ENCODE measurements at places on chromosomes 7 and 10.

- no peak for DNase-seq
These were observed 647.6 kb downstream of the TNS3 start for GRCh38 chr7:46934198-46934825.

DNA sequence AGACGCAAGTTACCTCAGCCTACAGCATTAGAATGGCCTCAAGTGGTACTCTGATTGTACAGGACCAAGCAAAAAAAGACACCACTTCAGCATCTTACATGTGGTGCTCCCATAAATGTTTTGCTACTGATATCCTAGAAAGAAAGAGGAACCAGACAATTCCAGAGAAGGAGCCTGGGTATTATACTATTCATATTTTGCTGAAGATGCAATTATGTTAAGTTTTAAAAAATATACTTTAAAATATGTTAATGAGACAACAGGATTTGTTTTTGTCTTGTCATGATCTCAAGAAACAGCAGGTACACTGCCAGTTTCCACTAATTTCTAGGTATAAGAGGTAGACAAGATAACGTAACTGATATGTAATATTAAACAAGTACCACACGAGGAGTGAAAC, 92.6 kb downstream of the JMJD1C start:
- DNase-seq, result no peak

GRCh38 chr10:98134117-98134430, 383 bp upstream of the R3HCC1L start:
- DNase-seq, result no peak

DNA sequence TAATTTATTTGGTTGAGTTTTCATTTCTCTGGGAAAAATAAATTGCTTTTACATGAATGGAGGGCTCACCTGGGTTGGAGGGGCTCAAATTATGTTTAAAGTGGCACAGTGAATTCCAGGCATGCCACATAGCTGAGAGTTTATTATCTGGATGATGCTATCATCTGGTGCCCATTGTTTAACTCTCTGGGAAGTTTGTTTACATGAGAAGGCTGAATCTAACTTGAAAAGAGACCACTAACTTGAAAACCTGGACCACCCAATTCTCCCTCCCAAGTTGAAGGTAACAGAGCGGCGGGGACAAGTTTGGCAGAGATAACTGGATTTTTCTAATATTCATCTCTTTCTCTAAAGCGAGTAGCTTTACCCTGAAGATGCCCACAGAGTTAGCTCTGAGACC, 321.5 kb upstream of the GHITM start:
- DNase-seq, result peak; percentile 1

DNA sequence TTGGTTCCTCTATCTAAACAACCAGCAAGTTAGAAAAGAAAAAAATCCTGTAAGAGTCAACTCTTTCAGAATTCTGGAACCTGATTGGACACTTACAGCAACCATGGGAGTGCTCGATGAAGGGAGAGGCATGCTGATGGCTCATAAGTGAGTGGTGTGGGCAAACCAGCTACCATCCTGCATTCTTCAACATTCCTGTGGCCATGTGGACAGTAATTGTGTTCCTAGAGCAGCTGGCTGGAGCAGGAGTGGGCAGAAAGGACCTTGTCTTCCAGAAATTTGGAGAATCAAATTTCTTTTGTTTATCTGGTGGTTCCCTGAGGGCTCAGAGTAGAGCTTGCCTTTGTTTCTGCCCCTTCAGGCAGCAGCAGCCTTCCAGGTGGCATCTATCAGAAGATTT, 22.5 kb upstream of the MYL7 start:
- no peak for DNase-seq

DNA sequence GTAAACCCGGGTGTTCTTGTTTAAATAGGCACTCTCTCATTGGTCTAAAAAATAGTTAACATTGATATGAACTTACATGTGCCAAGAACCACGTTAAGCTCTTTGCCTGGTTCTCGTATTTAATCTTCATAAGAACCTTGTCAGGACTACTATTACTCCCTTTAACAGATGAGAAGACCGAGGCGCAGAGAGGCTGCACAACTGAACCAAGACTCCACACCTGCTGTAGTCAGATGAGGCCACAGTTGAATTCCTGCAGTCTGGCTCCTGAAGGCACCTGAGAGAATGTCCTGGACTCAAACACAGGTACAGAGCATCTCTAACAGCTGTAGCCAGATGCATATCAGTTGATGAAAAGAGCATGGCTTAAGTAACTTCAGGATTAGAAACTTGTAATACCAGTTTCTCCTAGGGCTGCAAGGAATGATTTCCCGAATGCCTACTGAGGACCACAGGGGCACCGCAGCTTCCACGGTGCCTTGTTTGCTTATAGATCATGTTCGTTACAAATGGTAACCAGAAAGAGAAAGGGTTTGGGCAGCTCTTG, 9.5 kb downstream of the DDC start:
- DNase-seq, result no peak

DNA sequence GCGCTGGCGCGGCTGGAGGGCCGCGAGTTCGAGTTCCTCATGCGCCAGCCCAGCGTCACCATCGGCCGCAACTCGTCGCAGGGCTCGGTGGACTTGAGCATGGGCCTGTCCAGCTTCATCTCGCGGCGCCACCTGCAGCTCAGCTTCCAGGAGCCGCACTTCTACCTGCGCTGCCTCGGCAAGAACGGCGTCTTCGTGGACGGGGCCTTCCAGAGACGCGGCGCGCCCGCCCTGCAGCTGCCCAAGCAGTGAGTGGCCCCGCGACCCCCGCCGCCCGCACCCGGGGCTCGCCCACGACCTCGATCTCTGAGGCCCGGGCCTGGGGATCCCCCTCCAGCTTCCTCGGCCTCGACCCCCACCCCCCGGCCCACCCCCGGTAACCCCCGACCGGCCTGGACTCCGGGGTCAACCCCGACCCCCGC, 537 bp downstream of the FOXK1 start:
- peak; percentile 50 for DNase-seq

- no peak for DNase-seq
These were observed 238.2 kb upstream of the NEBL start for GRCh38 chr10:21135023-21135931.

GRCh38 chr10:86295351-86295750, 71.2 kb downstream of the GRID1 start:
- no peak for DNase-seq

DNA sequence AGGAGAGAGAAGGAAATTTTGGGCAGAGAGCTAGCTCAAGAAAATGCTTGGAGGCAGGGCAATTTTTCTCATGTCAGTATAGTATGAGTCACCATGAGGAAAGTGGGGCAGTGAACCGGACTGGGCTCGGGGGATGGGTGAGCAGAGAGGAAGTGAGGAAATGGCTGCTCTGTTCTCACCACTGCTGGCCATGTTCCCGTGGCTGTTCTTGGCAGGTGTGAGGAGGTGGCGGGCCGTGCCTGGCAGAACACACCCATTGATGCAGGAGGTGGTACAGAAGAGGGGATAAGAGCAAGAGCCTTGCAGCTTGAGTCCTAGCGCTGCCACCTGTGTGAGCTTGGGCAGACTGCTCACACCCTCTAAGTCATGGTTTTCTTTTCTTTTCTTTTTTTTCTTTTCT, 304.4 kb upstream of the LYZL1 start:
- no peak for DNase-seq

DNA sequence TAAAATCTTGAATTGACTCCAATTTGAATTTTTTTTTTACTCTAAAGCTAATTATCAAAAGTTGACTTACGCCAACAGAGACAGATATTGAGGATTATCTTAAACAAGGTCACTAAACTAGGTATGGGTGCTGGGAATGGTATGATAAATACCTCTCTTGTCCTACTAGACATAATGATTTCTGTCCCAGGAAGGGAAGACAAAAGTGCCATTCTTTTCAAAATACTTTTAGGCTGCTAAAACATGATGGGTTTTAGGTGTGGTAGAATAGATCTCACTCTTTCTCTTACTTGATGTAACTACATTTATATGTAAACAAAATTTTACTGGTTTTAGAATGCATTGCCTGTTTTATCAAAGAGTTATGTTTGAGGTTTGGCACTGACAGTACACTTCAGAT, 15.1 kb downstream of the TMEM60 start:
- no peak for DNase-seq

DNA sequence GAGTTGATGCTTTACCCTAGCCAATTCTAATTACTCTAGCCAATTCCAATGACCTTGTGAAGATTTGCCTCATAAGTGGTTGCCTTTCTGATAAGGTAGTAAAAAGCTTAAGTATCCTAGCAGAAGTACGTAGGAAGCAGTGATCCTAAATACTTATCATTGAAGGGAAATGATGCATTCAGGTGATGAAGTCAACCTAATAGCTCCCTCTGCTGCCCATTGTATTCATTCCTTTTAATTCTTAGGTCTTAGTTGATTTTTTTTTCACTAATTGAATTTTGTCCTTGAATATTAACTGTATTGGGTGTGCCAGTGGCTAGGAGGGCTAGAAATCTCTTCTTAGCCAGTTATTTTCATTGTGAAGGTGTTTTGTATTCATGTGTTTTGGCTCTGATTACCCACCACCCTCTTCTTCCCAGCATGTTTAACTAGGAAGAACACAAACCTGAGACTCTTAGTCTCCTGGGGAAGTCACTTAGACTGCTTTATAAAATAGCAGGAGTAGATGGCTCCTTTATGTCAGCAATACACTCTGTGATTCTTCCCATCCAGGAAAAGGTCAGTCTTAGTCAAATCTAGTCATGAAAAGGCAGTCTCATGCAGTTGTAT, 46.3 kb downstream of the PLEKHA8 start:
- DNase-seq, result peak; percentile 13

- no peak for DNase-seq
These were observed 18.6 kb downstream of the FGFR2 start for GRCh38 chr10:121579656-121580055.

DNA sequence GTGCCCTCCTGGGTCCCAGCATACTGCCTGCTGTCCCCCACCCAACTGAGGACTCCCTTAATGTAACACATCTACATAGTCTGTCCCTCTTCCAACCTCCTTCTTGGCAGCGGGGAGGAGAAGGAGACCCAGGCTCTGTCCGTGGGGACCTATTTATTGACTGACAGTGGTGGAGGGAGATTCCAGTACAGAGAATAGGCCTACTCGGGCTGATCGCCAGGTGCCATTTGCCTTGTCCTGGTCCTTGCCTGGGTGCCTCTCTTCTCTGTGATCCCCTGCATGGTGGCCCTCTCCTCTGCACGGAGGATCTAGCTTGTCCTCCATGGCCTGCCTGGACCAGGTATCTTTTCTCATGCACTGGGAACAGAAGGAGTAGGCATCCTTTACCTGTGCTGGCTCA, 17.0 kb downstream of the GHRHR start:
- DNase-seq, result no peak

DNA sequence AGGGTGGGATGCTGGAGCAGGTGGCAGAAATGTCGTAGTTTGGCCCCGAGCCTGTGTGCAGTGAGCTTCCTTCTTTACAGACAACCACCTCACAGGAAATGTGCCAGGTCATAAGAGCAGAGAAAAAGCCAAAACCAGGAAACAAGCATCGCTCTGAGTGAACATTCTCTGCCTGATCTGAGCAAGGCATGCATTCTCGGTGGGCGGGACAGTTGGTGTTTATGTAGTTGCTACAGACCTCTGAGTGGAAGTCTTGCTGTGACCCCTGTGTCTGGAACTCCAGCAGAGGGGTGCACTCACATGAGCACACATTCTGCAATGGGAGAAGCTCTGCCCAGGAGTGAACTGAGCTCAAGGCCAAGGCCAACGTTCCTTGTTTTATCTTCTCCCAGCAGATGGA, 230.1 kb downstream of the TCERG1L start:
- DNase-seq, result no peak

GRCh38 chr7:3879355-3880075, 578.5 kb downstream of the SDK1 start:
- DNase-seq, result no peak

- DNase-seq, result no peak
These were observed 34.3 kb upstream of the HERPUD2 start for GRCh38 chr7:35729061-35729783.

DNA sequence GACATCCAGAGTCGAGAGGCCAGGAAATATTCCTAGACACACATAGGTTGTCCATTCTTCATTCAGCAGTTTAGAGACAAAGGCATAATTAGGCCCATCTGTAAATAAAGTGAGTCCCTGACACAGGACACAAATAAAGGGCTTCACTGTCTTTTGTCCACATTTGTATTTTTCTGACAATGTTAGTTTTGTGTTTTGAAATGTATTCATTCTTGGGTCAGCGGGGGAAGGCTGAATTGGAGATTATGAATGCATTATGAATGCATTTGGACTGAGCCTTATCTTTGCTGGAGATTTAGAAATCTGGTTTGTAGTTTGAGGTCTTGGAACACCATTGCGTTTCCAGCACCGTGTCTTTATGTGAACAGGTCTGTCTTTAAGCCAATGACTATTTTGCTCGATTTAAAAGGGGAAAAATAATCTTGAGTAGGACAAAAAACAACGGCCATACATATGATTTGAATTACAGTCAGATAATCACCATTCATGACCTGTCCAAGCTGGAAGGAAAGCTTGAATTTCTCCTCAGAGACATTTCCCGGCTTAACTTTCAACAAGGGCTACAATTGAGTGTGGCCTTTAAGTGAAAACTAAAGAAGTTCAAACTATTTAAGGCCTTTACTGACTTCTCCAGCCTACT, 334.8 kb downstream of the WDR11 start:
- no peak for DNase-seq

- DNase-seq, result no peak
These were observed 106.7 kb upstream of the PRSS58 start for GRCh38 chr7:142364551-142364950.

- DNase-seq, result no peak
These were observed 23.4 kb upstream of the SGCE start for GRCh38 chr7:94679358-94679757.

- DNase-seq, result no peak
These were observed 21.3 kb upstream of the NUB1 start for GRCh38 chr7:151320263-151320845.

- DNase-seq, result no peak
These were observed 107.5 kb upstream of the ARID5B start for GRCh38 chr10:61793760-61794703.

GRCh38 chr7:100400041-100400440, 26.8 kb downstream of the PILRA start:
- DNase-seq, result no peak

- no peak for DNase-seq
These were observed 8.6 kb upstream of the NKX2-3 start for GRCh38 chr10:99524050-99524666.

GRCh38 chr10:83961620-83962019, 177.7 kb upstream of the GHITM start:
- DNase-seq, result no peak

DNA sequence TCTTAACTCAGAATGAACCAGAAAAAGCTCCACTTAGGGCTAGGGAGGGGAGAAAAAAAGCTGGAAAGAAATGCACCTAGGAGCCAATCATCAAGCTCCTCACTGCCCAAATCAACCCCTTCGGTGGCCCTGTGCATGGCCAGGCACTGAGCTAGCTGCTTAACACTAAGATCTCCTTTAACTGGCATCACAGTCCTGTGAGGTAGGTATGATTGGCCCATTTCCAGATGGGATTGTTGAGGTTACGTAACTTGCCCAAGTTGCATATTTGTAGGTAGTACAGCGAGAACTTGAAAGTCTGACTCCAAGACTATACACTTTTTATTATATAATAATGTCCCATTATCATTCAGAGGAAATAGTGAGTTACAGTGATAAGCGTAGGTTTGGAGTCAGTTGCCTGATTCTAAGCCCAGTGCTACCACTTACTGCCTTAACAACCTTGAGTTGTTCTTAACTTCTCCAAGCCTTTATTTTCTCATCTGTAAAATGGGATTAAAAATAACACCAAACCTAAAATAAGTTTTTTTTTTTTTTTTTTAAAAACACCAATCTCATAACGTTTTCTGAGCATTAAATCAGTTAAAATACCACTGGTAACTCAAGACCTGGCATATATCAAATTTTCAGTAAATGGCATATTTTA, 37.2 kb upstream of the ACSL5 start:
- DNase-seq, result no peak

- no peak for DNase-seq
These were observed 1292.2 kb downstream of the REEP3 start for GRCh38 chr10:64813391-64813790.

Data from NT2/D1 (cell line).